Stimulated activated CD8-positive, alpha-beta memory T cell treated with anti-CD3 and anti-CD28 coated beads, Interleukin-15, amount 100 ng/mL, for 24 hours (primary cell): ENCODE measurements at places on chromosomes 1 and 21.

GRCh38 chr21:37562920-37563640, 196.5 kb downstream of the DYRK1A start:
- no peak for DNase-seq

DNA sequence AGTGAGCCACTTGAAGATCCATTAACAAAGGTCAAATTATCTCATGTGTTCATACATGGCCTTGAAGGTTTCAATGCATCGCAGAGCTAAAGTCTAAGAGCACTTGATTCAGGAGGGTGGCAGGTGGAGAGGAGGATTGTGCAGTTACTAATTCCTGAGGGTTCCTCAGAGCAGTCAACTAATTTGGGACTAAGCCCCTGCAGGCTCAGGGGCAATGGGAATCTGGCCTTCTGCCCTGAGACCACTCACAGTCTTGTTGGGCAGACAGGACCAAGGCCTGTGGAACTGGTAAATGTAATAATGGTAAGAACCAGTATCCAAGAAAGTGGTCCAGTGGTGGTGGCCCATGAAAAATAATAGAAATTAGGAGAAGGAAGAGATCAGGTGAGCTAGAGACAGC, 127.4 kb upstream of the HMGB4 start:
- no peak for DNase-seq

DNA sequence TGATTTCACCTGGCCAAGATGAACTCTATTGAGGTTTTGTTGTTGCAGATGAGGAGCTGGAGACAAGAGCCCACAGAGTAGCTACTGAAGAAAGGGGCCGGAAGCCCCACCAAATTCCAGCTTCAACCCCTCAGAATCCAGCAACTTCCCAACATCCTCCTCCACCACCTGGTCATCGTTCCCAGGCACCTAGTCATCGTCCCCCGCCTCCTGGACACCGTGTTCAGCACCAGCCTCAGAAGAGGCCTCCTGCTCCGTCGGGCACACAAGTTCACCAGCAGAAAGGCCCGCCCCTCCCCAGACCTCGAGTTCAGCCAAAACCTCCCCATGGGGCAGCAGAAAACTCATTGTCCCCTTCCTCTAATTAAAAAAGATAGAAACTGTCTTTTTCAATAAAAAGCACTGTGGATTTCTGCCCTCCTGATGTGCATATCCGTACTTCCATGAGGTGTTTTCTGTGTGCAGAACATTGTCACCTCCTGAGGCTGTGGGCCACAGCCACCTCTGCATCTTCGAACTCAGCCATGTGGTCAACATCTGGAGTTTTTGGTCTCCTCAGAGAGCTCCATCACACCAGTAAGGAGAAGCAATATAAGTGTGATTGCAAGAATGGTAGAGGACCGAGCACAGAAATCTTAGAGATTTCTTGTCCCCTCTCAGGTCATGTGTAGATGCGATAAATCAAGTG, 14.3 kb downstream of the CD2 start:
- no peak for DNase-seq

DNA sequence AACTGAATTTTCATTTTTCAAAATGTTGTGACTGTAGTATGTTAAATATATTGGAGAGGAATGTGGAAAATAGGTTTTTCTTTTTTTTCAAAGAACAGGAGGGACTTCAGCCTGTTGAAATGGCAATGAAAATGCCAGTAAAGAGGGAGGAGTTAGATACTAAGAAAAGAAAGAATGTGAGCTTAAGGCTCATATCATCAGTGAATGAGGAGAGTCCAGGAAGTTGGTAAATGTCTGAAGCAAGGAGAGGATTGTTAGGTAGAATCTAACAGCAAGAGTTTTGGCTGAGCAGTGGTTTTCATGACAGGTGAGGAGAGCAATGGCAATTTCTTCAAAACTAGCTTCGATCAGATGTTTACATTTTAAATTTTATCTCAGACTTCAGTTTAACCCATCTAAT, 43.0 kb downstream of the PLA2G4A start:
- DNase-seq = no peak
